HFFc6 (cell line): ENCODE measurements at places on chromosomes 4 and X.

DNA sequence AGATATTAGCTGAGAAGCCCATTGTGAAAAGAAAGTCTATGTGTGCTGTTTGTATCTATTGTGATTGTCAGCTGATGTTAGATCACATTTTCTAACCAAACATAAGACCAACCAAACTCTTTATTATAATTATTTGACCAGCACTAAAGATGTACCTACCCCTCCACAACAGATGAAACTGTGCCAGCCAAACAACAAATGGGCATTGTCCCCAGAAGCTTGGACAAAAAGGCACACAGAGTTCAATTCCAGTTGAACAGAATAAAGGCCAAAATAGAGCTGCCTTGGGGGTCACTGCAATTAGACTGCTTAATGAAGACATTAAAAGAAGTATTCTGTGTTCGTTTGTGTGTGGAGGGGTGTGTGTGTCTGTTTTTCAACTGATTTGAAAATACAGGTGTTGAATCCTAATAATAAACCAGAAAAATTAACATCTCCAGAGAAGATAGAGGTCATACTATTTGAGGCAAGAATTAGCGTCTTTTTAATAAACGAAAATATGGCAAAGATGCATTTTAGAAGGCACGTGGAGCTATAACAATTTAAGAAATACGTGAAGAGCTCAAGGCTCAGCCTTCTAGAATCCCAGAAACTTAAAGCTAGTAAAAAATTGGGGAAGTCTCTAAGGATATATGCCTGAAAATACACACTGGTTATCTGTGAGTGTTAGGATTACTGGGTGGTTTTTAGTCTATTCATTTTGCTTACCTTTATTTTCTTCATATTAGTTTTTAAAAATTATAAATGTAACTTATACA lies 2.2 kb downstream of the SPP1 start:
- H3K27ac ChIP-seq: no peak overlapping the region
- peaks cover 7% of the 10 kb centered on the region; the same call in 1 of the 2 replicates for H3K27me3 ChIP-seq
- H3K4me1 ChIP-seq: peaks cover 40% of the 10 kb centered on the region
- no peak for DNase-seq
- no peaks in the 10 kb centered on the region for H3K36me3 ChIP-seq

DNA sequence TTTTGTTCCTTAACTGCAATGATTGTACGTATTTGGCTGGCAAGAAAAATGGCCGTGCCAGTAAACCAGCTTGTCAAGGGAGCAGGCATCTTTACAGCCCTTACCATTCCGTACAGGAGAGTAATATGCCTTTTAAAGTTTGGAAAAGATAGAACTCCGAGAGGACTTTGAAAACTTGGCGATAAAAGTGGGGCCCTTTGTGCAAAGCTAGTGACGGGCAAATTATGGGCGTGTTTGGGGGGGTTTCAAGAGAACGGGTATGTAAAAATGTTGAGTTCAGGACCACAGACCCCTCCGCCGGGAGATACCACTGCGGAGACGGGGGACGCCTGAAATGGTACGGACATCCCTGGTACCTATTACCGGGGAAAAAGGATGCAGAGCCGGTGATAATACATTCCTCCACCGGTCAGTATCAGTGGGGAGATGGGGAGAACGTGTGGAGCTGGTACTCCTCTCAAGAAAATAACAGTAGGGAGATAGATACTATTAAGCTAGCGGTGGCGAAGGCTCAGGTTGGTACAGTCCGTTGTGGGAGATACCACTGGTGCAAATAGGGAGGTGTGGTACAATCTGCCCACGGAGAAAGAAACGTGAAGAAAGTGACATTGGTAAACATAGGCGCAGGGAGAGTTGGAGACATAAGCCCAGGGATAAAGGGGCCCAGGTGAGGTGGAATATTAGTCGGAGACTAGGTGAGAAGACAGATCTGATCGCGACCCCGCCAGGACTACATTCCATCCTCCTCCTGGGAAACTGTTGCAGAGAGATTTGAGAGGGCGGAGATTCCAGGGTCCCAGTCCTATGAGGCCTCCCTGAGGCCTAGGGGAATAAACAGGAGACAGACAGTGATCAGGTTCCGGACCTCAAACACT lies 14.5 kb downstream of the SPACA5 start:
- H3K4me3 ChIP-seq: peak overlapping the region; percentile 90
- DNase-seq: peak; percentile 67
- H3K27me3 ChIP-seq: peaks cover 3% of the 10 kb centered on the region
- H3K27ac ChIP-seq: peak overlapping the region; percentile 98
- no peaks in the 10 kb centered on the region for H3K36me3 ChIP-seq
- H3K4me1 ChIP-seq: peaks cover 6% of the 10 kb centered on the region

GRCh38 chr4:99917575-99917974 lies 23.3 kb upstream of the LAMTOR3 start:
- peaks cover 8% of the 10 kb centered on the region for H3K4me1 ChIP-seq
- no peaks in the 10 kb centered on the region; the same call in 1 of the 2 replicates for H3K27me3 ChIP-seq

DNA sequence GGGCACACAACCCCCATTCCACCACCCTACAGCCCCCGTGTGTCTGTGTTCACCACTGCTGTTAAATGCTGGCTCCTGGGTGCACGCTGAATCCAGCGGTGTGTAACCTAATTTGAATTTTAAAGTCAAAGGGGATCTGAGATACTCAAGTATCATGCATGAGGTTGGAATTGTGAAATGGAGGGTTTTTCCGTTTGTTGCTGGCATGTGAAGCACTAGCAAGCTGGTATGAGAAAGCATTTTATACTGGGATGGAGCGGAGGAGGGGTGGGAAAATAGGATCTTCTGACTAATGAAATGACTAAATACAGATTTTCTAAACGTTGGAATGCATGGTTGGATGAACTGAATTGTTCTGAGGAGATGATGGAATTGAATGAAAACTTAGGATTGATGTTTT lies 36.9 kb upstream of the FAT1 start:
- H3K27ac ChIP-seq: peak overlapping the region; percentile 78
- H3K4me3 ChIP-seq: no peak overlapping the region

GRCh38 chr4:2341261-2341841 lies 77.1 kb downstream of the ZFYVE28 start:
- no peak overlapping the region for H3K27ac ChIP-seq
- H3K27me3 ChIP-seq: peaks cover 15% of the 10 kb centered on the region
- H3K4me3 ChIP-seq: no peak overlapping the region
- no peaks in the 10 kb centered on the region for H3K36me3 ChIP-seq
- no peaks in the 10 kb centered on the region for H3K4me1 ChIP-seq
- DNase-seq: no peak

- no peaks in the 10 kb centered on the region for H3K4me1 ChIP-seq
- no peak overlapping the region for H3K27ac ChIP-seq
- H3K36me3 ChIP-seq: no peaks in the 10 kb centered on the region
- no peak for DNase-seq
Measured at GRCh38 chr4:122534776-122535175, 78.3 kb upstream of the IL2 start.

DNA sequence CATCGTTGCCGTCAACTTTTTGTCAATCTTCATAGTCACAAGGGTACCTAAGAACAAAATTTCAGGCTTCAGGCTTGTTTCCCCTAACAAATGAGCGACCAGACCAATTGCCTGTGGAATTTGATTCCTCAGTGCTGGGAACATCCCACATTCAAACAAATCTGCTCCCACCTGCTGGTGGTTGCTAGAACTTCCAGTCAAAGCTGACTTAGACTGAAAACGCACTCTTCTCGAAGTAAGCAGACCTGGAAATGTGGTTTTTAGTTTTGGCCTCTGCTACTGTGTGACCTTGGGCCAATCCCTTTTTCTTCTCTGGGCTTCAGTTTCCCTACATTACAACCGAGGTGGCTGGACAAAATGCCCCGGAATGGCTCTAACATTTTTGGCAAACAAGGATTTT lies 1.8 kb upstream of the GABRQ start:
- H3K27ac ChIP-seq: no peak overlapping the region
- no peak overlapping the region for H3K4me3 ChIP-seq

GRCh38 chrX:19057856-19058255 lies 64.4 kb downstream of the ADGRG2 start:
- no peaks in the 10 kb centered on the region for H3K36me3 ChIP-seq
- H3K27ac ChIP-seq: no peak overlapping the region
- H3K27me3 ChIP-seq: no peaks in the 10 kb centered on the region; the same call in 1 of the 2 replicates
- DNase-seq: no peak

GRCh38 chr4:32117693-32118092 lies 1397.5 kb downstream of the PCDH7 start:
- DNase-seq: no peak
- H3K27ac ChIP-seq: no peak overlapping the region
- H3K4me1 ChIP-seq: no peaks in the 10 kb centered on the region
- no peaks in the 10 kb centered on the region; the same call in 1 of the 2 replicates for H3K36me3 ChIP-seq
- no peak overlapping the region for H3K4me3 ChIP-seq

DNA sequence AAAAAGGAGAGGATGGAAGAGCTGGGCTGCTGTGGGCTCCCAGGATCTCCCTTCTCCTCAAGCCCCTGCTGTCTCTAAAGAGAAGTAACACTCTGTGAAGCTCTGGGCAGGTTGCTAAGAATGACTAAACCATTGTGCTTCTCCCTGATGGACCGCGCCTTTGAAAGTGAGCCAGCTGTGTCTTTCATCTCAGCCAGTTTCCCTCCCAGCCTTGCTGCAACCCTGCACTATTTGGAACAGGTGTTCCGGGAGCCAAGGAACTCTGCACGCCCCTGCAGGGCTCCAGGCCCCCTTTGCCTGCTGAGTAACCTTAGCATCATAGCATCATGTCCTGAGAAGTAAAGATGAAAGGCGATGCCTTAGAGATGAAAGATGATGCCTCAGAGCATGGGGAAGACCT lies 39.7 kb downstream of the SMIM20 start:
- peaks cover 42% of the 10 kb centered on the region for H3K27me3 ChIP-seq
- no peaks in the 10 kb centered on the region for H3K36me3 ChIP-seq
- H3K4me3 ChIP-seq: no peak overlapping the region

DNA sequence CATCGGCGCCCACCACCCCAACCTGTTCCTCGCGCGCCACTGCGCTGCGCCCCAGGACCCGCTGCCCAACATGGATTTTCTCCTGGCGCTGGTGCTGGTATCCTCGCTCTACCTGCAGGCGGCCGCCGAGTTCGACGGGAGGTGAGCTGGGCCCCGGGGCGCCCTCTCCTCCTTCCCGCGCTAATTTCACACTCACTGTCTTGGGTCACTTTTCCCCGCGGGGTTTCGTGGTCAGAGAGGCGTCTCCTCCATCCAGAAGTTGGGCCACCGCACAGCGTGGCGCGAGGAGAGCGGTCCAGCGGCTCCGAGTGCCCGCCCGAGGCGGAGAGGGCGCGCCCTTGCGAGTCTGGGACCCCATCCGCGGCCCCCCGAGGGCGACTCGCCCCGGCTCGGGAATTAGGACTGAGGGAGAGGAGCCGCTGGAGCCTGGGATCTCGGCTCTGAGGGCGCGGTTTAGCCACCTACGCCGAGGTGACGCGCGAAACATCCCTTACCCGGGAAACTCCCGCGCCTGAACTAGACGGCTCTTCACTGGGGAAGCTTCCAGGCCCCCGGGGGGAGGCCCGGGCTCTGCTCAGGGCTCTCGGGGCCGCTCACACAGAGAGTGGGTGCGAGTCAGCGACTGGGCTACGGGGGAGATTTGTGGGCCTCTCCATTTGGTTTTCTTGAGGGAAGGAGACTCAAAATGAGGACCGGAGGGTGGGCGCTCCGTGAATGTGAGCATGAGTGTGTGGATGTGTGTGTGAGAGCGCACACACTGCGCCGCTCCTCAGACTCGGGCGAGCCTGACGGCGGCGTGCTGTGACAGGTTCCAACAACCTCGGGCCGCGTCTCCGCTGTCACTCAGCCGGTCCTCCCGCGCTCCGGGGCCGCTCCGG lies 551 bp downstream of the NPNT start:
- no peak overlapping the region for H3K4me3 ChIP-seq
- no peak for DNase-seq
- H3K27me3 ChIP-seq: peaks cover 30% of the 10 kb centered on the region
- no peaks in the 10 kb centered on the region for H3K36me3 ChIP-seq

DNA sequence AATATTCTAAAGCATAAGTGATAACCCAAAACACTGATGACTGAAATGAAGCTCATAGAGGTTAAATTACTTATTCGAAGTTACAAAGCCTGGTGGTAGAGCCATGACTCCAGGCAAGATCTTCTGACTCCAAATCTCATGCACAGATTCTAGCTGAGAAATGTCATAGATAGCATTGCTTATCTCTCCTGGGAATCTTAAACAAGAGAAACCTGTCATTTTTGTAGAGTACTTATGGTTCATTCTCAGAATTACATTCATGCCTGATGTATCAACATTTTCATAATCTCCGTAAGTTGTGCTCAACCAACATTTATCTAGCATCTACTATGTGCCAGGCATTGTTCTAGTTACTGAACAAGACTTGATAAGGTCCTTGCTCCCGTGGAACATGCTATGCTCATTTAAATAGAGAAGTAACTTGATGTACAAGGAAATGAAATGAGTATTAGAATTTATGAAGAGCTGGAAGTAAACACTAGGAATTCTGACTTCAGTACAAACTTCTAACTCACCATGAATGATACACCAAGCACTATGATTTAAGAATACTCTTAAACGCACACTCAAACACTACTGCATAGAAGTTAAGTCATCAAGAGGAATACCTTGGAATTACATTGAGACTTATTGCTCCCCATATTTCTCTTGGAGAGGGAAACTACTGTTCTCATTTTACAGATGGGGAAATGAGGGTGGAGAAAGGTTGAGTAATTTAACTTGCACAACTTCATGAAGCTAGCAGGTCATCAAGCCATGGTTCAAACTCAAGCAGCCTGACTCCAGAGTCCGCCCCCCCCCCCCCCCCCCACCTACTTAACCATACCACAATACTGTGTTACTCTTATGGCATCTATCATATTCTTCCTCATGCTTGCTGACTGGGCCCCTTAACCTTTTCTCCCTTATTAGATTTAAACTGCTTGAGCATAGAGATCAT lies 45.4 kb downstream of the MBNL3 start:
- no peak for DNase-seq
- no peaks in the 10 kb centered on the region for H3K27me3 ChIP-seq
- H3K36me3 ChIP-seq: no peaks in the 10 kb centered on the region
- no peak overlapping the region for H3K4me3 ChIP-seq

GRCh38 chr4:52979821-52980590 lies 117.9 kb downstream of the RASL11B start:
- no peak overlapping the region for H3K27ac ChIP-seq
- H3K4me1 ChIP-seq: peaks cover 23% of the 10 kb centered on the region
- DNase-seq: no peak
- no peaks in the 10 kb centered on the region for H3K36me3 ChIP-seq
- H3K4me3 ChIP-seq: no peak overlapping the region

- no peak overlapping the region for H3K27ac ChIP-seq
- H3K4me1 ChIP-seq: no peaks in the 10 kb centered on the region
- H3K36me3 ChIP-seq: no peaks in the 10 kb centered on the region
- DNase-seq: no peak
Measured at GRCh38 chrX:43750248-43750676, 94.2 kb downstream of the MAOA start.

GRCh38 chrX:151206871-151207270 lies 30.5 kb downstream of the GPR50 start:
- no peaks in the 10 kb centered on the region; the same call in none of the 2 replicates for H3K27me3 ChIP-seq
- H3K36me3 ChIP-seq: no peaks in the 10 kb centered on the region
- no peak overlapping the region for H3K27ac ChIP-seq
- DNase-seq: no peak
